ENCODE measurements at places on chromosomes 1 and 21.

DNA sequence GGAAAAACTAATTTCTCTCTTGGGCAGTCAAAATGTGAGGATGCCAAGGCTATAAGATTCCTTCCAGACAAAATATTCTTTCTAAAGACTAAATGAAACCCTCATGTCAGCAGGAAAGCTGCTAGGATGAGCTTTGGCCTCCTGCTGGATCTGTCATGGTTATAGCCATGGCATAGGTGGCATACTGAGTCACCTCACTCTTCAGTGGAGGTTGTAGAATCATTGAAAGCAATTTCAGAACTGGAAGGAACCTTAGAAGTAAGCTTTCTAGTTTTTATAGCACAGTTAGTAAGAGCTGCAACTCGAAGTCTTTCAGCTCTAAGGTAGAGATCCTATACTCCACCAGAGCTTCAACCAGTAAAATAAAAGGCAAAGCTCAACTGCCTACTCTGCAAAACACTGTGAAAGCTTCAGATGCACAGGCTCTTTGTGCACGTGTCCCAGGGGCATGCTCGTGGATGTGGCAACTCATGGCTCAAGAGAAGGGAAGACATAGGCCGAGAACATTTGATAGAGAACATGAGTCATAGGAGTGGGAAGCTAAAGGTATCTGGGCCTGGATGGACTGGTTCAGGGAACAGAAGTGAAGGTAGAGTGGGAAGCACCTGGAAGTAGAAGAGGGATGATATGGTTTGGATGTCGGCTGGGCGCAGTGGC is 5.8 kb downstream of the AVPR1B start:
- no peak for DNase-seq

DNA sequence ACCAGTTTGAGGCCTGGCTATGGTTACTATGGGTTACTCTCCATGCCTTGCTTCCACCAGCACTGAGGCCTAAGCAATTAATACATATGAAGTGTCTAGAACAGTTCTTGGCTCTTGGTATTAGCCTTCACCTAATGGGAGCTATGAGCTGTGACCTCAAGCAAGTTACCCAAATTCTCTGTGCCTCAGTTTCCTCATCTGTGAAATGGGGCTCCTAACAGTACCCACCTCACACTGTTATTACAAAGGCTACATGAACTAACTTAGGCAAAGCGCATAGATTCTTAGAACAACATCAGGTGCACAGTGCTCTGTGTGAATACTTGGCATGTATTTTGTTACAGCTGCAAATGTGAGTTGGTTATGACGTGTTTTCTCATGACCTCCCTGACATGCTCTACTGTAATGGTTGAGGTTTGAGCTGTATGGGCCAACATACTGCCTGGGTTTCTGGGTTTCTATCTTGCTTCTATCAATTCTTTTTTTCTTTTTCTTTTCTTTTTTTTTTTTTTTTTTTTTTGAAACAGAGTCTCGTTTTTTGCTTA is 26.5 kb downstream of the CDCP2 start:
- DNase-seq = no peak

DNA sequence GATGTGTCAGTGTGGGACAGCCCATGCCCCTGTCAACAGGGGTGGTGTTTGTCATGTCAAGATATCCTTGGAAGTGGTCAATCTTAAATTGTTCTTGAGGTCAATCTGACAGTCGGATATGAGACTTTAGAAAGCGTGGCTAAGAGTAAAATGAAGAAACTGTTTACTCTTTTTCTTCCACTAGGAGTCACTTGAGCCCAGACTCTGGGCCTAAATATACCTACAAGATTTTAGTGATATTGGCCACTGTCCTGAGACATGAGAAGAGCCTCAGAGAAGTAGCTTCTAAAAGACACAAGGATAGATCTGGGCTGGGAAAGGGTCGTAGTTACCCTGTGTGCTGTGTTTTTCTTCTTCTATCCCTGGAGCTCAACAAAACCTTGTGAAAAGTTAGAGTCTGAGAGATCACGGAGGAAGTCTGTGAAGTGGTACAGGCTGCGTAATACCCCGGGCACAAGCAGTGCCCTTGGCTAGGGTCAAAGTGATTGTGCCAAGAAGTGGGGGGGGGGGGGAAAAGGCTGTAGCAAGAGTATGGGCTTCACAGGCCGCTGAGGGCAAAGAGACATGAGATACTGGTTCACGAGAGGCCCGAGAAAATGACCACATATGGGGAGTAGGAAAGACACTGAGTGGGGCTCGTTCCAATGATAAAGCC is 355.2 kb upstream of the GREM2 start:
- DNase-seq = peak; percentile 8

- no peak for DNase-seq
Measured at GRCh38 chr1:151511636-151512215, 539 bp downstream of the CGN start.

- DNase-seq = no peak
Measured at GRCh38 chr1:93537924-93538323, 90.0 kb downstream of the FNBP1L start.

GRCh38 chr1:223341121-223341520 is 22.9 kb downstream of the SUSD4 start:
- no peak for DNase-seq

DNA sequence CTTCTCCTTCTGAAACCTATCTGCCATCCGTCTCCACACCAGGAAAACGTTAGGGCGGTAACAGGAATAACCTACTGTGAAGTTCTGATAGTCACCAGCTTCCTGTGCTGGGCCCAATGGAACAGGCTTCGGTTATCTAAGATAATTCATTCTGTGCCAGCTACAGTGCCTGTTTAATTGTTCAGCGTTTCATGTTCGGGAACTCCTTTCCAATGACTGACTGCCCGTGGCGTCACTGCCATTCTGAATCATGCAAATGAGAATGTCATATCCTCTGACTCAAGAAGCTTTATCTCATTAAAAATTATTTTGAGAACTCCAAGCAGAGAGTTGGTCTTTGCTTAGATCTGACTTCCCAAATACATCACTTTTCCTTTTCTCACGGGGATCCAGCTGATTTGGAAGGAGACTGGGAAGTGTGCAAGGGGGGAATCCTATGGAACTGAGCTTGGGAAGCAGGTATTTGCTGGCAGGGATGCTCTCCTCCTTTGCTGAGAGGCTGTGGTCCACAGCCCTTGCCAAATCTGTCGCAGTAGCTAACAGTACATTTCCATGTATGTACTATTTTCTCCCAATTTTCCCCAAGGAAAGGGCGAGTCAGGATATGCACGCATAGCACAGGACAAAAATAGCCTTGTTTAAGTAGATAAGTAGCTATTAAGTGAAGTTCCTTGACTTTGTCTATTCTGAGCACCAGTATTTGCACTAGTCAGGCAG is 358.7 kb downstream of the LTN1 start:
- no peak for DNase-seq

- no peak for DNase-seq
Measured at GRCh38 chr1:24951337-24951736, 21.3 kb upstream of the RUNX3 start.

GRCh38 chr1:244046907-244047611 is 4.0 kb upstream of the ZBTB18 start:
- peak; percentile 41 for DNase-seq

- no peak for DNase-seq
Measured at GRCh38 chr1:176854121-176854520, 310.4 kb downstream of the ASTN1 start.

DNA sequence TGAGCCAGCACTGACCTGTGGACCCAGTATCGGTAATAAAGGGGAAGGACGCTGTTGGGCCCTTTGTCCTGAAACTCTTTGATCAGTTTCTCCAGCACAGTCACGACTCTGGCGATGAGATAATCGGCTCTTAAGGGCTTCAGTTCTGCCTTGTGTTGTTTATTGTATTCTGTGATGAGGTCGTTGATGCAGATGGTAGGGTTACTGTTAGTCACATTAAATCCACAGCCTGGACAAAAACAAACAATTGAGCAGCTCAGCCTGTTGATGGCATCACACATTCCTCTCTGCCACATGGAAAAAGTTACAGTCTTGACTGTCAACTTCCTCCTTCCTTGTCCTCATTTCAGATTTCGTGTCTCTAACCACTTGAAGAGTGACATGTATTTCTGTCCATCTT is 57.6 kb downstream of the SIM2 start:
- no peak for DNase-seq

- DNase-seq = no peak
Measured at GRCh38 chr1:172818841-172819527, 160.1 kb downstream of the FASLG start.

DNA sequence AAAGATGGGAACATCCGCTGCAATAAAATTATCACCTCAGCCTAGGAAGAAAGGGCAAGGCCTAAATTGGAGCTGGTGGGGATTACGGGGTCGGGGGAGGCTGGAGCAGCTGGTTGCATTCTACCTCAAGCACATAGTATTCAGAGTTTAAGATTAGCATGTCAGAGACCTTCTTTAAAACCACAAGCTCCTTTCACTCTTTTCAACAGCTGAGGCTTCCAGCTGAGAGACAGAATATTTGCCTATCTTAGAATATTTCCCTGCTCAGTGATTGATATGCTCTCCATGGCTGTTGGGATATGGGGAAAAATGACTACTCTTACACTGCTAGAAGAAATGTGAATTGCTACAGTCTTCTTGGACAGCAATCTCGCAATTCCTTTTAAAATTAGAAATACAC is 248.6 kb downstream of the TBX15 start:
- no peak for DNase-seq

DNA sequence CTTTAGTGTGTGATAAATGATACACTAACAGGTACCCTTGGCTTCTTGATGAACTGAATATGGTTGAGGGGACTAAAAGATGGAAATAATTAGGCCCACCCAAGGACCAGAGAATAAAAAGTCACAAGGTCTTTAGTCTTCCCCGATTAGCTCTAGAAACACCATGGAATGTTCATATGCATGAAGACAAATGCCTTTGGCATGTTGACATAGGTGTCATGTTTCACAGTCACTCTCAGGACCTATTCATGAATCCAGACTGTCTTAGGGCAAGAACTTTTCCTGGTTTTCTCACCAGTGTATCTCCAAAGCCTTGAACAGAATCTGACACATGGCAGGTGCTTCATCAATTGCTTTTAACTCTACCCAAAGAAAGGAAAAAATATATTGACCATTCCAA is 412.8 kb downstream of the AJAP1 start:
- DNase-seq = peak; percentile 29

GRCh38 chr1:232384171-232384883 is 245.6 kb downstream of the SIPA1L2 start:
- no peak for DNase-seq

DNA sequence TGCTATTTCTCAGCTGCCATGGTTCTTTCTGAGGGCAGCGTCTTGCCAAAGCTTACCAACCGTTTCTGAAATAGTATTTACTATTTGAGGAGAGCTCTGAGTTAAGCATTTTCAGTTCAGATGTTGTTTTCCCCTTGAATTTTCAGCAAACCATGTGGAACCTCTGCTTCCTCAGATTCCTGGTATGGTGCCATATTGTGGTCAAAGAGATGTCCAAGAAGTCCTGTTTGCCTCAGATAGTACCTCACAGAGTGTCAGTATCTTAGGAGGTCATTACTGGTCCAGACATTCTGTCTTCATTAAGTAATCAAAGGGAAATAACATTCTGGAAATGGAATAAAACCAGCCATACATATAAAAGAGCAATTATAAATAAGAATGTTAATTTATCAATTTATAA is 36.6 kb downstream of the VANGL2 start:
- DNase-seq = no peak

DNA sequence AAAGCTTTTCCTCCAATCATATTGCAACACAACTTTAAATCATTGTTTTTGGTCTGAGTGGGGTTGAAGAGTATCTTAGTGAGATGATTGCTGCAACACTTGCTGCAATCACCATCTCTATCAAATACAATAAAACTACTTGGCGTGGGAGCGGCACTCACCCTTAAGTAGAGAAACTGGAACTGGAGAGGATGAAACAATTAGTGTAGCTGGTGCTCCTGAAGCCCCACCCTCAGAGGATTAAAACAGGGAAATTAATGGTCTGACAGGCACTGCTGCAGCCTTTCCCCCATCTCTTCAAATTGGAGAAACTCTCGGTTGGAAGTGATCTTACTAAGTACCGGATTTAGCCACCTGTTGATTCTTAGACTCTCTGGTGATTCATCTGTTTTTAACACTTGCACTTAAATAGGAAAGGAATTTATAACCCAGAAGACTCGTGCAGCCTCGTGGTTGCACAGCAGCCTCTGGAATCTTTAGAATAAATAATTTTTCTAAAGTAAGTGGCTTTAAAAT is 80.5 kb upstream of the KIF26B start:
- peak; percentile 17 for DNase-seq

DNA sequence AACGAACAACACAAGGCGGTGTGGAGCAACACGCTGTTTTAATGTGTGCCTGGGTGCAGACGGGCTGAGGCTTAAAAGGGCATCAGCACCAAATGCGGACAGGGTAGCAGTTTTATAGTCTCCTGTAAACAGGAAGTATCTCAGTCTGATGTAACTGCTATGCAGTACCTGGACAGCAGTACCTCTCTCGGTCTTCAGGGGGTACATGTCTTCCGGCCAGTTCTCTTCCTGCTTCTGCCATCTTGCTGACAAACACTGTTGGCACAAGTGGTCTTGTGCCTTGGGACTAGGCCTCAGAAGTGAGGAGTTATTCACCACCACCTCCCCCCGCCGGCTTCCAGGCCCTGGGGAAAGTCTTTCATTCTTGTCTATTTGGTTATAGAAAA is 49.7 kb upstream of the APOBEC4 start:
- no peak for DNase-seq

- DNase-seq = no peak
Measured at GRCh38 chr1:52713590-52713989, 12.7 kb upstream of the ZYG11B start.

- no peak for DNase-seq
Measured at GRCh38 chr1:201537891-201538611, 876 bp upstream of the NAV1 start.

GRCh38 chr1:110337704-110338308 is 1.4 kb upstream of the RBM15 start:
- peak; percentile 24 for DNase-seq

- no peak for DNase-seq
Measured at GRCh38 chr1:4404854-4405590, 249.4 kb upstream of the AJAP1 start.

GRCh38 chr1:10625076-10625475 is 150.3 kb downstream of the PEX14 start:
- no peak for DNase-seq

DNA sequence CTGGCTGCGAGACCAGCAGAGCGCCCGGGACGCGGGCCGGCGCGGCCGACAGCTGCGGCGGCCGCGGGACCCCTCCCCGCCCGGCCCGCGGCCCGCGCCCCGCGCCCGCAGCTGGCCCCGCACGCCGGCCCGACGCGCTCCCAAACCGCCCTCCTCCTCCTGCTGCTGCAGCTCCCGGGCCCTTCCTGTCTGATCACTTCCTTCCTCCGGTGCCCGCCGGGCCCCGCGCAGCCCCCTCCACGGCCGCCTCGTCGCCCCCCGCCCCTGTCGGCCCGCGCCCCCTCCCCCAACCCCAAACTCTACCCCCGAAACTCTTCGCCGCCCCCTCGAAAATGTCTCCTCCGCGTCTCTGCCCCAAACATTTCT is 594 bp downstream of the LUZP1 start:
- DNase-seq = no peak

GRCh38 chr1:37068897-37069296 is 34.6 kb upstream of the GRIK3 start:
- DNase-seq = no peak

DNA sequence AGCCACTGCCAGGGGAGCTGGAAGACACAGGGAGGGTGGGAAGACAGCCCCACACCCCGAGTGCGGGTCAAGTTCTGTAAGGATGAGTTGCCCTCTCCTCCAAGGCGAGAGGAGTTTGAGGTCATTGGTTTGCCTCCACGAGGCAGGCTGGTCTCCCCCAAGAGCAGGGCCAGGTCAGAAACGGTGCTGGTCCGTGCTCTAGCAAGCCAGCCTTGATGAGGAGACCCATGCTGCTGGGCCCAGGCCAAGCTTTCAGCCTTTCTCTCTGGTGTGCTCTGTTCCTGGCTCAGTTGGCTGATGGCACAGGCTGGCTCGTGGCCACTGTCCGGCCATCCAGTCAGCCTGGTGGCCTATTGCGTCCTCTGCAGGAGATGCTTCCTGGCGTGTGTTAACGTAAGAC is 12.0 kb upstream of the PCBP3 start:
- no peak for DNase-seq

All from left kidney (tissue), 8 donors.